Fibroblast of lung (primary cell): ENCODE measurements at places on chromosomes 7 and 10. TPM values are rescaled to one million over a fixed set of nuclear protein-coding genes. Genes with fewer than 3 reads are reported as not detected.
A peak's percentile ranks its signal among the peaks of the same experiment; 100 is the strongest.

DNA sequence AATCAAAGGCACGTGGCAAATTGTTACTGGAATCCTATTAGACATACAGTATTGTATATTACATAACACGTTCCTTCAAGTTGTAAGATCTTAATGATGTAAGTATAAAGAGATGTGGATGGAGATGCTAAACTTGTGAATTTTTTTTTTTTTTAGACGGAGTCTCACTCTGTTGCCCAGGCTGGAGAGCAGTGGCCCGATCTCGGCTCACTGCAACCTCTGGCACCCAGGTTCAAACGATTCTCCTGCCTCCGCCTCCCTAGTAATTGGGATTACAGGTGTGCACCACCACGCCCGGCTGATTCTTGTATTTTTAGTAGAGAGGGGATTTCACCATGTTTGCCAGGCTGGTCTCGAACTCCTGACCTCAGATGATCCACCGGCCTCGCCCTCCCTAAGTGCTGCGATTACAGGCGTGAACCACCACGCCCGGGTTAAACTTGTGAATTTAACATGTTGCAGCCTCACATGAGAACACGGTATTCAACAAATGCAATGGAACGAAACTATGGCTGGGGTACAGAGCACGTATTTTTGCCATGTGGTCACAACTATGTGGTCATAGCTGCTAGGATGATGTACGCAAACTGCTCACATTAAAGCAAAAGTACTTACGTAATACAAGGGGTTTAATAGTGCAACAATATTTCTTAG, 818 bp upstream of the SUPV3L1 start:
- H3K27ac ChIP-seq = peak overlapping the region; percentile 97
- H3K27me3 ChIP-seq = no peaks in the 10 kb centered on the region
- DNase-seq = peak; percentile 83
- H3K36me3 ChIP-seq = peaks cover 2% of the 10 kb centered on the region
- H3K4me3 ChIP-seq = peak overlapping the region; percentile 99
- peaks cover 12% of the 10 kb centered on the region for H3K4me1 ChIP-seq

- H3K27me3 ChIP-seq = no peaks in the 10 kb centered on the region
- no peaks in the 10 kb centered on the region for H3K36me3 ChIP-seq
- no peak overlapping the region for H3K27ac ChIP-seq
- H3K4me1 ChIP-seq = no peaks in the 10 kb centered on the region
Observed at GRCh38 chr7:82384779-82385178, 58.8 kb downstream of the CACNA2D1 start.

DNA sequence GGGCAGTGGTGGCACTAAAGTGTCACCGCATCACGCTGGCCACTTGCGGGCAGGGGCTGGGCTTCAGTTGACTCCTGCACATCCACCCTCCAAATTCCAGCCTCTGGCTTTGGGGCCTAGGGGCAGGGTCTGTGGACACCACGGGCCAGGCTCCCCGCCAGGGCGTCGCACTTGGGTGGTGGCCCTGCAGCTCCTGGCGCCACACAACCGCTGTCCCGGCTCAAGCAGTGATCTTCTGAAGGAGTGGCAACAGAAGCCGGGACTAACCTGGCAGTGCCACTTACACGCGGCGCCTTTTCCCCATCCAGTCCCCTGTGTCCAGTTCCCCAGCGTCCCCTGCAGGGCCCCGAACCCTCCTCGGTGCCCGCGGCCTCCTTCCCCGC, 134.3 kb upstream of the ZNF92 start:
- H3K4me3 ChIP-seq = no peak overlapping the region
- no peak overlapping the region for H3K27ac ChIP-seq
- H3K4me1 ChIP-seq = no peaks in the 10 kb centered on the region
- H3K36me3 ChIP-seq = no peaks in the 10 kb centered on the region
- DNase-seq = no peak

DNA sequence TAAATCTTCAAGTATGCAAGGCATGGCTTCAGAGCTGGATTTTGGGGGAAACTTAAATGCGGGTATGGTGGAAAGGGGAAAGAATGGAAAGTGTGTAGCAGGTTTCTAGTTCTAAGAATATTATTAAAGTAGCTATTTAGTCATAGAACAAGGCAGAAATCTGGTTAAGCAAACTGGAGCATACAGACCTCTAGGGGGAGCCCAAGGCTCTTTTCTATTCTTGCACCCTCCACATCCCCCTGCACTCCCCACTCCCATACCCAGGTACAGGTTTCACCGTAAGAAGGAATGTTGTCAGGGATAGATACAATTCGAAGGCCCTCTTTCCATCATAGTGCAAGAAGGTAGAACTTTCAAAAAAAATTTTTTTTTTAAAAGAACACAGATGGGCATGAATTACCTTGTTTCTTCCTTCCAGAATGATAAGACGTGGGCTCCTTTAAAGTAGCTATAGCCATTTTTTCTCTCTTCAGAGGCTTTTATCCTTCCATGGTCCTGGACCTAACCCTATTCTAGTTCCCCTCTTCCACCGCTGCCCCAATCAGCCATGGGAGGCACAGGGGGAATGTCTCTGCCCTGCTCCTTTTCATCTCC, 41.5 kb upstream of the SMIM30 start:
- no peak overlapping the region for H3K27ac ChIP-seq
- no peak overlapping the region for H3K4me3 ChIP-seq
- H3K27me3 ChIP-seq = no peaks in the 10 kb centered on the region
- no peaks in the 10 kb centered on the region for H3K4me1 ChIP-seq

DNA sequence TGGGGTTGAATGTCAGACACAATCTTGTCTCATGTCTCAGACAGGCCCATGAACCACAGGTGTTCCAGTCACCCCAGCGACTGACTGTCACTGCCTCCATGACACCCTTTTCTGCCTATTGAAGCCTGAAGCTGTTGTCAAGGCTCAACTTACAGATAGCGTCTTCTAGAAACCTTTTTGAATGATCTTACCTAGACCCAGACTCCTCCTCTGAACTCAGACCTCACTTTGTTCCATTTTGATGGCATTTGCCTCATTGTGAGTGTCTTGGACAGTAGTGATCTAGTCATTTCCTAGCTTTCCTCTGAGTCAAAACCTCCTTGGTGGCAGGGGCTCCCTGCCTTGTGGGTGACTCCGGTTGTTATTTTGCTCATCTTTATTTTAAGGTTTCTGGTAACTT, 98.3 kb upstream of the AGK start:
- H3K4me1 ChIP-seq = no peaks in the 10 kb centered on the region
- DNase-seq = no peak
- H3K36me3 ChIP-seq = no peaks in the 10 kb centered on the region
- no peaks in the 10 kb centered on the region for H3K27me3 ChIP-seq
- no peak overlapping the region for H3K4me3 ChIP-seq

CPED1 gene
- 84.0 and 196 TPM in 2 replicates for total RNA-seq

GRCh38 chr10:70782086-70782745, 3.0 kb downstream of the TBATA start:
- no peaks in the 10 kb centered on the region for H3K4me1 ChIP-seq
- H3K27ac ChIP-seq = no peak overlapping the region
- H3K36me3 ChIP-seq = no peaks in the 10 kb centered on the region
- no peak for DNase-seq
- H3K4me3 ChIP-seq = no peak overlapping the region

DNA sequence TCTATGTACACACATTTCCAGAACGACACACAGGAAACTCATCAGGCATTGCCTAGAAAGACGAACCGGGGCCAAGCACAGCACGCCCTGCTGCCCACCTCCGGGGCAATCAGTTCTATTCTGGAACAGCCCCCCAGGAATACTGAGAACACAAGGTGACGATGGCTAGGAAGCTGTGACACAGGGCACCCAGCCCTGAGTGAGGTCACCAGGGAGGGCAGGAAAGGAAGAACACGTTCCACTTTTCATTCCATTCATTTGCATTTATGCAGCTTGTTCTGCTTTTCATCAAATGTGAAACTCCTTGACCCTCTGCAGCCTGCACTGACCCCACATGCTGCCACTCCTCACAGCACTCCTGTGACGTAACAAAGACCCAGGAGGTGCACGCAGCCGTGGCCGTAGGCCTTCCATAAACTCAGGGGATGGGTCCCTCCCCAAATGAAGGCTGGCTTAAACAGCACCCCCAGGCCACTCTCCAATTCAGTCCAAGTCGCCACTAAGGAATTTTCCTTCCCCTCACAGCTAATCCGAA, 28.9 kb downstream of the MAD1L1 start:
- DNase-seq = no peak
- H3K4me1 ChIP-seq = peaks cover 6% of the 10 kb centered on the region
- peaks cover 5% of the 10 kb centered on the region for H3K36me3 ChIP-seq
- H3K27me3 ChIP-seq = no peaks in the 10 kb centered on the region

CPA2 gene
- total RNA-seq = under 0.01 TPM in 1 of 2 replicates, not detected in the other

PAPOLB gene
- under 0.01 TPM in 2 replicates for total RNA-seq

- H3K4me1 ChIP-seq = no peaks in the 10 kb centered on the region
- peaks cover 4% of the 10 kb centered on the region for H3K27me3 ChIP-seq
- peaks cover 4% of the 10 kb centered on the region for H3K36me3 ChIP-seq
- H3K27ac ChIP-seq = no peak overlapping the region
- no peak for DNase-seq
Observed at GRCh38 chr10:119461380-119461779, 81.1 kb downstream of the RGS10 start.

DNA sequence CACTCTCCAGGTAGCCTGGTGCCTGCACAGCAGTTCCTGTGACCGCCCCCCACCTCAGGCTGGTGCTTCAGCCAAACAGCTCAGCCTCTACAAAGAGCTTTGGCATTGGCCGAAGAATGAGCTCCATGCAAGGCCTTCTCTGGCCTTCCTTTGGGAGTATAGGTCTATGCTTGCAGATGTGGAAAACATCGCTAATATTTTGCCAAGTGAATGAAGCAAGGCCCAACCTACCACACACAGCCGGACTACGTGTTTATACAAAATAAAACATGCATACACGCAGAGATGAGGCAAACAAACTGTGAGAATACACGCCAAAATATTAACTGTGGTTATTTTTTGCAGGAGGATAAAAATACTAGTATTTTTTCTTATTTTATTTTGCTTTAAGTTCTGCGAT, 416.2 kb upstream of the C7orf33 start:
- no peak for DNase-seq
- H3K27ac ChIP-seq = no peak overlapping the region
- H3K27me3 ChIP-seq = no peaks in the 10 kb centered on the region
- no peak overlapping the region for H3K4me3 ChIP-seq
- H3K4me1 ChIP-seq = no peaks in the 10 kb centered on the region

DNA sequence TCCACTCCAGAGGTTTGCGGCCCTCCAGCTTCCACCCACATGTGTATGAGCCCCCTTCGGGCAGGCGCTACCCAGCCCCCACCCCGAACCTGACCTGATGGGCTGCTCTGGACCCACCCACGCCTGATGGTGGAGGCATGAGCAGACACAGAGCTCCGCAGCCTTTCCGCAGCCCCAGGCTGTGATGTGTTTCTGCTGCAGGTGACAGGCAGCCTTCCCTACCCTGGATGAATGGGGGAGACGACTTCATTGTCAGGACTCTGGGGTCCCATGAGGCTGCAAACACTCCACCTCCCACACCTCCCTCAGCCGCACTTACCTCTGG, 61.2 kb downstream of the OAT start:
- no peak overlapping the region for H3K27ac ChIP-seq
- no peak for DNase-seq
- no peak overlapping the region for H3K4me3 ChIP-seq
- H3K36me3 ChIP-seq = no peaks in the 10 kb centered on the region
- H3K4me1 ChIP-seq = no peaks in the 10 kb centered on the region

DNA sequence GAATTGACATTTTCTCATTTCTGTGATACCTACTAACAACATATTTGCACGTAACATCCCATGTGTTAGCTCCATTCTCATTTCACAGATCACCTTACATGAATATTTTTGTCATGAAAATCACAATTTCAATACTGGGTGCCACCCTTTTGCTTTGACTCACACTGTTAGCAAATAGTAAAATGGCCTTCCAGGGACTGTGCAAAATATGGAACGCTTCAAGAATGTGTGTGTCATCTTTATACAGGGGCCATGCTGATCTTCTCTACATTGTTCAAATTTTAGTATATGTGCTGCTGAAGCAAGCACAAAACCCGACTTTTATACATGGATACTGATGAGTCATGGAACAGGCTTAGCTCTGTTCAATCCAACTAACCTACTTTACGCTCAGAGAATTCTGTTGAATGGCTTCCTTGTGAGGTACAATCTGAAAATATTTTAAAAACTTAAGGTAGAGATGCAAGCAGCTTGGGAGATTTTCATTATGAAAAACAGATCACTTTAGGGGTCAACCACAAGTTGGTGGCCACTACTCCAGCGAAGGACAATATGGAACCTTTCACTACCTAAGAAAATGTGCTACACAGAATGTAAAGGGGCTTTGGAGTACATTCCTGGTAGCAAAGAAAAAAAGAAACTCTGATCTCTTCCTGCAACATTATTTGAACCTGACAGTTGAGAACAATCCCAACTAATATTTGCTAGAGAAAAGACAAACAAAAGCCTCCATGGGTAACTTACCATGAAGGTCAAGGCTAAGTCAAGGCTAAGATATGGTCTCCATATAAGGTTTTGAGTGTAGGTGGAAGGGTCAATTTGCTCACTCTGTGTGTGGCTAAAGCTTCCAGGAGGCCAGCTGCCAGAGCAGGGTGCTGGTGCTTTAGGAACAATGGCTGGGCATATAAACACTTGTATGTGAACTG, 11.9 kb downstream of the ANKRD26 start:
- no peaks in the 10 kb centered on the region for H3K36me3 ChIP-seq
- no peak overlapping the region for H3K27ac ChIP-seq
- no peak overlapping the region for H3K4me3 ChIP-seq
- H3K4me1 ChIP-seq = no peaks in the 10 kb centered on the region
- no peaks in the 10 kb centered on the region for H3K27me3 ChIP-seq

DNA sequence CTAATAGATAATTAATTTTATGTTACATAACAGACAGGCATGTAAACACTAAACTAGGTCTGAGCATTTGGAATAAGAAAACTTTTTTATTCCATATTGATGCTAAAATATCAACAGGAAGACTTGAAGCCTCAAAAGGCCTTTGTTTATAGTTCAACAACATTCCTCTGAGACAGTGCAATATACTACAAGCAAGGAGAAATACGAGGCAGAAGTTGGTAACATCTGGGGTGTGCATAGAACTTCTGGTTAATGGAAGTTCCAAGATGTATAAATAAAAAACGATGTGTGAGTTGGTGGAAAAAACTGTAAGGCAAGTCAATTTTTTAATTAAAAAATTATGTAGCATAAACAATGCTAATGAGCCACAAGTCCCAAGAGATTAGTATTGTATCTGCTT, 139.6 kb downstream of the SKAP2 start:
- no peak overlapping the region for H3K4me3 ChIP-seq
- no peaks in the 10 kb centered on the region for H3K36me3 ChIP-seq
- no peak for DNase-seq
- H3K4me1 ChIP-seq = no peaks in the 10 kb centered on the region

- H3K36me3 ChIP-seq = no peaks in the 10 kb centered on the region
- H3K27ac ChIP-seq = no peak overlapping the region
- no peaks in the 10 kb centered on the region for H3K4me1 ChIP-seq
- H3K27me3 ChIP-seq = no peaks in the 10 kb centered on the region
- DNase-seq = no peak
Observed at GRCh38 chr10:52877451-52877850, 104.9 kb upstream of the MBL2 start.

DNA sequence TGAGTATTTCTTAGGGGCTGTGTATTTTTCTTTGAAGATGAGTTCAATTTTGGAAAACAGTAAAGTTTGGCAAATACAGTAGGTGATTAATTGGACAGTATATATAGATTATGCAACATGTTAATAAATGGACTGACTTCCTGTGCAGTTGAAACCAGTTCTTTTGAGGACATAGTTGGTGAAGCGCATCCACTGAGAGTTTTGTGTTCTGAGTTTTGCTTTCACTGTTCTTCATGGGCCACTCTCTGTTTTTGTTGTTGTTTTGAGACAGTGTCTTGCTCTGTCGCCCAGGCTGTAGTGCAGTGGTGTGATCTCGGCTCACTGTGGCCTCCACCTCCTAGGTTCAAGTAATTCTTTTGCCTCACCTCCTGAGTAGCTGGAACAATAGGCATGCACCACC, 109.0 kb downstream of the SDHAF3 start:
- H3K4me3 ChIP-seq = no peak overlapping the region
- no peak overlapping the region for H3K27ac ChIP-seq
- no peak for DNase-seq
- H3K36me3 ChIP-seq = no peaks in the 10 kb centered on the region
- no peaks in the 10 kb centered on the region for H3K27me3 ChIP-seq

RBP3 gene
- total RNA-seq = not detected in 2 replicates
